Fibroblast of skin of back (primary cell): ENCODE measurements at places on chromosomes 16 and 17.
A peak's percentile ranks its signal among the peaks of the same experiment; 100 is the strongest.

DNA sequence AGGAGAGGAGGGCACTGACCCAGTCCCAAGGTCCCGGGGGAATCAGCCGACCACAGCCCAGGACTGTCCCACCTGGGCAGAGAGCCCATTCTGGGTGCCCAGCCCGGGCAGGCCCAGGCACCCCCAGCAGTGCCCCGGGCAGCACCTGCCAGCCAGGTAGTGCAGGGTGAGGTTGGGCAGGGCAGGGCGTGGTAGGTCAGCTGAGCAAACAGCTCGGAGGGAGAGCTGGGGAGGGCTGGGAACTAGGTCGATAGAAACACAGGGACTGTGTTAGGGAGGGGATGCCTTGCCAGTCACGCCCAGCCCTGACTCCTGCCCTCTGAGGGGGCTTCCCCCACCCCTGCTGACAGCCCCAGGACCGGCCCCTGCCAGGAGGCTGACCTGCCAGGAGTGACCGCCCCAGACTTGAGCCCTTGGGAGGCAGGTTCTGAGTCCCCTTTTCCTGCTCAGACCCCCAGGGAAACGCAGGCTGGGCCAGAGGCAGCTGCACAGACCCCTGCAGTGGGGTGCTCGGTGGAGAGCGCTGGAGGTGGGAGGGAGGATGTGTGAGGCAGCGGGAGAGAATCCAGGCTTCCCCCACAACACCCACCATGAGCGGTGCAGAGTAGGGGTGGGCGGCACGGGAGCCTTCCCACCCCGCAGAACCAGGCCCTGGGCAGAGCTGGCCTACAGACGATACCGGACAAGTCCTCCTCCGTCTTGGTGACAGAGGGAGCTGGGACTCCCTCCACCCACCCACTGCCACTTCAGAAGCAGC is 4.7 kb downstream of the HS3ST6 start:
- DNase-seq: no peak

DNA sequence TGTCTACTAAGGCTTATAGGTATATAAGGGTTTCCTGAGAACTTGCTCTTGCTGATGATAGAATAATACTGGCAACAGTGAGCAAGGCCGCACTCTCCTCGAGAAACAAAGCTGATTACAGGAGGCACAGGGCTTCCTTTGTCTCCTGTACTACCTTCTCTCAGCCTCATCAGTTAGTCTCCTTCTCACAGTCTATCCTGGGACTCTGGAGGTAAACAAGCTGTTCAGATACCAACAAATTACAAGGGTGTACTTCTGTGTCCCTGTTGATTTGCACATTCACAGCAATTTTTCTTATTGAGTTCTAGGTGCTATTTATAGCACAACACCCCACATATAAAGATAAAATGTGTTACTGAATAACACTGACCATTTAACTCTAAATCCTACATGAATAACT is 98.7 kb downstream of the TRIM37 start:
- DNase-seq: no peak

DNA sequence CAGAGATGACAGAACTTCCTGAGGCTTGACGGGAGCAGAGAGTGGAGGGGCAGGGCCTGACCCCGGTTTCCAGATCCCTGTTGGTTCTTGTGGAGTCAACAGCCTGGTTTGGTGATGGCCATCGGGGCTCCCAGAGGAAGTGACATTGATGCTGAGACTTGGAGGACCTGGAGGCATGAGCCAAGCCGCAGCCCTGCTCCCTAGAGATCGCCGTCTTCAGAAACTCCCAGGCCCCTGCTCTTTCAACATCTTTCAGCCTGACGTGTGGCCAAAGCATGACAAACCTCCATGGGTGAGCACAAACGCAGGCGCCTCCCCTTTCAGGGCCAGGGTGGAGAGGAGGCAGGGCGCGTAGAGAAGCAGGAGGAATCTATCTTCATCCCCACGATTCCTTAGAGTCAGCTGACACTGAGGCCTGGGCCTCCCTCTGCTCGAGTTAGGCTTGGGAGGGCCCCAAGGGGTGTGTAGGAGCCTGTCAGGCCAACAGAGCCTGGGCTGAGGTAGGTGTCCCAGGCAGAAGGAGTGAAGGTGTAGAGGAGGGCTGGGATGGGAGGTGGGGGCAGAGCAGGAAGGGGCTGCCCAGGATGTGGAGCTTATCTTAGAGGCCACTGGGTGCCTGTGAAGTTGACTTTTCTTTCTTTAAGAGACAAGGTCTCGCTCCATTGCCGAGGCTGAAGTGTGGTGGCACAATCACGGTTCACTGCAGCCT is 56.1 kb upstream of the MED9 start:
- DNase-seq: peak; percentile 67

DNA sequence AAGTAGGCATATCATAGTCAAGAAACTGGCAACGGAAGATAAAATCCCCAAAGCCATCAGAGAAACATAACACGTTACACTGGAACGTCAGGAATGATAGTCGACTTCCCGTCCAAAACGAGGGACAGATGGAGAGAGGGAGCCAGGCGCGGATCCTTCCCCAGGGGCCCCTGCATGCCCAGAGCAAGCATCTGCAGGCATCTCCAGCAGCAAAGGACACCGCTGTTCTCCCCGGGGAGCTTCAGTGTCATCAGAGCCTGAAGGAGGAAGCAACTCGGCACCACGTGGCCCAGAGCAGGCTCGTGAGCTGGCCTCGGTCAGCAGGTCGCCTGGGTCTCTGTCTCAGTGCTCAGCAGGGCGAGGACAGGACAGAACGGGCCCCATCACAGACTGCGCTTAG is 50.1 kb downstream of the LMF1 start:
- peak; percentile 93 for DNase-seq

GRCh38 chr17:74049167-74049966 is 154.1 kb upstream of the RPL38 start:
- DNase-seq: no peak

DNA sequence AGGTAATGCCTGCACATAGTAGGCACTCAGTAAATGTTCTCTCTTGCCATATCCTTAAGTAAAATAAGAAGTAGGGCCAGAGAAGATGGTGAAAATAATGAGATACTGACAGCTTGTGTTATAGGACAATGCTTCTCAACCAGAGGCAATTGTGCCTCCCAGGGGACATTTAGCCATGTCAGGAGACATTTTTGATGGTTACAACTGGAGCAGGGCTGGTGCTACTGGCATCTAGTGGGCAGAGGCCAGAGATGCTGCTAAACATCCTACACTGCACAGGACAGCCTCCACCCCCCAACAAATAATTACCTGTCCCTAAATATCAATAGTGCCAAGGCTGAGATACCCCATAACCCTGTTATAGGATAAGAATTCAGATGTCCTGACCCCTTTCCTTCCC is 1.7 kb downstream of the RAD51D start:
- DNase-seq: peak; percentile 52

GRCh38 chr16:8251727-8252126 is 338.6 kb downstream of the TMEM114 start:
- no peak for DNase-seq

DNA sequence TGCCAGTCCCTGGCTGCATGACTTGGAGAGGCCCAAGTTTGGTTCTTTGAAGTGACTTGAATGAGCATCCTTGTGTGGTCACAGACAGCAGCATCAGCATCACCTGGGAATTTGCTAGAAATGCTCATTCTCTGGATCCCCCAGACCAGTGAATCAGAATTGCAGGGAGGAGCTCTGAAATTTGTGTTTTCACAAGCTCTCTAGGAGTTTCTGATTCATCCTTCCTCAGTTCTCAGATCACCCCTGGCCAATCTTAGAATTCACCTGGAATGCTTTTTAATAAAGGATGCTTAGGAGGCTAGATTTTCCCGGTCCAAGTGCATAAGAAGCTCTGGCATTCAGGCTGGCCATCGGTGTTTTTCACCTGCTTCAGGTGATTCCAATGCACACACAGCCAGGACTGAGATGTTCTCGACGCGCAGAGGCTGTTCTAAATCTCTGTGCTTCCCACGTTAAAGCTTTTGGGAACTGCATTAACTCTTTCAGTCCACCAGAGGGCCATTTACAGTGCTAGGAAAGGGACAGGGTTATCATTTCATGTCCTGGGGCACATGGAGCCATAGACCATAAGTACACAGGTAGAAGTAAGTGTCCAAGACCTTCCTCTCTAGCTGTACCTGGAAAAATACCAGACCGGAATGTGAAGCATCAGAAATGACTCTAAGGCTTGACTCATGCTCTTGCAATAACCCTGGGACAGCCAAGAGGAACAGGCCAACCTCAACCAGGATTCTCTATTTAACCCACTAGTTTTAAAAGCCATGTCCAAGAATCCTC is 85.7 kb upstream of the XYLT1 start:
- peak; percentile 61 for DNase-seq

- no peak for DNase-seq
Measured at GRCh38 chr16:71855937-71856662, 10.3 kb downstream of the ATXN1L start.

GRCh38 chr17:20281860-20282259 is 185.5 kb downstream of the LGALS9B start:
- DNase-seq: no peak

DNA sequence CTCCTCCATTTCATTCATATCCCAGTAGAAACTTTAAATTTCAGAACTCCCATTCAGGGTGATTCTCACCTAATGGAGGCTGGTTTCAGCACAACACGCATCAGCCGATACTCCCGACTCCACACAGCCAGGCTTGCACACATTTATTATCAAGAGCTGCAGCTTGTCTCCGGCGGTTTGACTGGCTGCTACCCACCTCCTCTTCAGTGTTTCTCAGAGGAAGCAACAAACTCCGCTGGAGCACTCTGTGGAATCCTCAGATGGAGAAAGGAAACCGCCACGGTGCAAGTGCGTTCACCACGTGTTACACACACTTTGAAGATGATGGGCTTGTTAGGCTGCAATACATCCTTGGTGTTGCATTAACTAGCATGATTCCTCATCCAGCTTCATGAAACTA is 39.7 kb upstream of the NUDT7 start:
- DNase-seq: no peak

- DNase-seq: peak; percentile 27
Measured at GRCh38 chr16:83992624-83993023, 24.6 kb downstream of the NECAB2 start.

- DNase-seq: no peak
Measured at GRCh38 chr17:73586921-73587602, 57.2 kb downstream of the SDK2 start.

DNA sequence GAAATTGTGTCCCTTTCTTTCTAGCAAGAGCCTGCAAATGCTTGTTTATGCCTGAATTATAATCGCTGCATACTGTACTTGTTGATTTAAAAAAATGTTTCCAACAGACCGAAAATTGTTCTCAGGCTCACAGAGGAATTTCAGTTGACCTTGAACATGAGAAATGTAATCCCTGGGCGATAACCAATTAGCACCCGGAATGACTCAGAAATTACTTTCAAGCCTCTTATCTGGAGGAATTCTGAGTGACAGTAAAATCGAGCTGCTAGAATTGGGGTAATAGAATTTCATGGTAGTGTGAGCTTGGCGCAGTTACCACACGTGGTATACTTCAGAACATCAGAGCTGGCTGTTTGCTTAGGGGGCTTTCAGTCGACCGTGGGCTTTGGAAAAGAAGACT is 139.1 kb upstream of the CACNG3 start:
- DNase-seq: no peak

GRCh38 chr16:71746442-71747046 is 22.0 kb upstream of the PHLPP2 start:
- DNase-seq: peak; percentile 34

GRCh38 chr17:16358394-16358793 is 5.1 kb upstream of the CENPV start:
- no peak for DNase-seq

- no peak for DNase-seq
Measured at GRCh38 chr17:73592501-73592961, 51.7 kb downstream of the SDK2 start.

DNA sequence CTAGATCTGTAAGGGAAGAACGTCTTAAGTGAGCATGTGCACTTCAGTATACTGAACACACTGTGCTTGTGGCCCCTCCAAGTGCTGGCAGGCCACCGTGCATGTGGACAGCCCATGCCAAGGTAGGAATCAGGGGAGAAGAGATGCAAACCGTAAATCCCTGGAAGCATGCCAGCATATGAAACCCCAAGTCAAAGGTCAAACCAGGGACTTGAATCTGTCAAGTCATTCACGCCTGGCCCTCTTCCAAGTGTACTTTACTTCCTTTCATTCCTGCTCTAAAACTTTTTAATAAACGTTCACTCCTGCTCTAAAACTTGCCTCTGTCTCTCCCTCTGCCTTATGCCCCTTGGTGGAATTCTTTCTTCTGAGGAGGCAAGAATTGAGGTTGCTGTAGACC is 2.8 kb upstream of the ATXN2L start:
- DNase-seq: no peak

- DNase-seq: no peak
Measured at GRCh38 chr16:57529391-57530103, 6.8 kb downstream of the CCDC102A start.

DNA sequence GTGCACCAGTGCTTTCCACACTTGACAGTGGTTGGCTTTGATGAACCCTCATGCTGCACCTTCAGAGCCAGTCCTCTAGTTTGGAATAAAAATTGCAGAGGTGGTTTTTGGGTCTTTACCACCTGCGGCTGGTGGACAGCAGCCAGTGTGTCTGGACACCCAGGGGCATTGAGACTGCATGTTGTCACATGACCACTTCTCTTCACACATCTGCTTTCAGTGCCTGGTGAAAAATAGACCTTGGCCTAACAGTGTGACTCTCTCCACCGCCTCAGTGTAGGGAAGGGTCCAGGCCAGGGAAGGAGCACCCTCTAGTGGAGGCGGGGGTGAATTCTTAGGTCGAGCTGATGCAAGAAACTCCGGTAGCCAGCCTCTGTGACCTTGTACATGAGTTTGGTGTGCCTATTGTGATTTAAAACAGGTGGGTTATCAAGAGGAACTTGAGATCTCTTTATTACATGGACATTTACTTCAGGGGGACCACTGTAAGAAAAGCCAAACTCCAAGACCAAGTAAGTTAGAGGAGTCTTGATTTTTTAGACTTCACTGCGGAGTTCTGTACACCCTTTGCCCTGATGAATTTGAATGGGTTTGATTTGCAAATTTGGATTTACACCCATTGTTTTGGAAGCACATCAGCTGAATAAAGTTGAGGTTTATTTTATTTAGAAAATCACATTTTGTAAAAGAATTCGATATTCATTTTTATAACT is 17.9 kb downstream of the GOSR2 start:
- peak; percentile 73 for DNase-seq
